ENCODE measurements at places on chromosomes 3 and 15.

GRCh38 chr15:77633913-77634265 is 1.2 kb upstream of the LINGO1 start:
- DNase-seq, result no peak

- DNase-seq, result no peak
Observed at GRCh38 chr3:28917895-28918475, 362.9 kb upstream of the RBMS3 start.

DNA sequence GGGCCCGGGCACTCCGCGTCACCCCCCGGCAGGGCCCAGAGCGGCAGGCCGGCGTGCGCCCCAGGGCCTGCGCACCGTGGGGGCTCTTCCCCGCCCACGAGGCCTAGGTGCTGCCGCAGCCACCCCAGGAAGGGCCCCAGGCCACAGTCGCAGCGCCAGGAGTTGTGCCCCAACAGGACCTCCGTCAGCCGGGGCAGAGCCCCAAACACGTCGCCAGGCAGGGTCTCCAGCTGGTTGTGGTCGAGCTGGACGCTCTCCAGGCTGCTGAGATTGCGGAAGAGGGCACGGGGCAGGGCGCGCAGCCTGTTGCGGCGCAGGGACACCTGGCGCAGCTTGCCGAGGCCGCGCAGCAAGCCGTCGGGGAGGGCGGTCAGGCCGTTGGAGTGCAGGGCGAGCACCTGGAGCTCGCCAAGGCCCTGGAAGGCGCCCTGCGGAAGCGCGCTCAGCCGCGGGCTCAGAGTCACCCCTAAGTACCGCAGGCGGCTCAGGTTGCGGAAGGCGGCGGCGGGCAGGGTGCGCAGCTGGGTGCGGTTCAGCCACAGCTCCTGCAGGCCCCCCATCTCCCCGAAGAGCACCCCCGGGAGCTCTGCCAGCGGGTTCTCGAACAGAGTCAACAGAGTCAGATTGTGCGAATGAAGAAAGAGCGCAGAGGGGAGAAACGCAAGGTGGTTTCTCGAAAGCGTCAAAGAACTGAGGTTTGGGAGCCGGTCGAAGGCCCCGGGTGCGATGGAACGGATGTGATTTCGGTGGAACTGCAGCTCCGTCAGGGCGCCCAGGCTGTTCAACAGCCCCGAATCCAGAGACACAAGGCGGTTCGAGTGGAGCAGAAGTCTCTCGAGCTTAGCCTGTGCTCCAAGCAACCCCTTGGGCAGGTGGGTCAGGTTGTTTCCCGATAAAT is 2.0 kb downstream of the GP5 start:
- DNase-seq, result peak; percentile 22

- DNase-seq, result no peak
Observed at GRCh38 chr3:127706785-127707351, 34.1 kb downstream of the ABTB1 start.

DNA sequence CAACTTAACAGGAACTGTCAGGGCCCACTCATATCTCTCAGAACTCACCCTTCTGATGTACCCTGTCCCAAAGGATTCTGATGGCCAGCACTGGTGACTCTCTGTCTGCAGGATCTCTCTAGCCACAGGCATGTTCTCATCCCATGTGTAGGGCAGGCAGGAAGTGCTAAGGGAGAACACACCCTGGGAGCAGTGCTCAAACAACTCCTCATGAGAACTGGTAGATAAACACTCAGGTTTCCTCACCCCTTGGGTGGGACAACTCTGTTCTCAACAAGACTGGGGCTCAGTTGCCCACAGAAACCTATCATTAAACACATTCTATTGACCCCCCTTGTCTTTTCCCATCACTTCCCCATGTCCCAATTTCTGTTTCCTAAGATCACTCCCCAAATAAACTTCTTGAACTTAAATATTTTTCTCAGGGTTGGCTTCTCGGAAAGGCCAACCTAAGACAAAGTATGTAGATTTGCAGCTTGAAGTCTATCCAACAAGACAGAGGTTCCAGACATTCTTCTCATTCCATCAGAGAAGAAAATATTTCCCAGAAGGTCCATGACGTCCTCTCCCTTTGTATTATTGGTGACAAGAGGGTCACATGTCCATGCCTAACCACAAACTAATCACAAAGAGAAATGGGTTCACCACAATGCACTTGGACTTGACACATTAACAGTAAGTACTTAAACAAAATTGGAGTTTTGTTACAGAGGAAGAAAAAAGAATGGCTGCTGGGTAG is 276.6 kb upstream of the GADL1 start:
- no peak for DNase-seq

- DNase-seq, result no peak
Observed at GRCh38 chr15:29465196-29465595, 195.6 kb upstream of the NSMCE3 start.

DNA sequence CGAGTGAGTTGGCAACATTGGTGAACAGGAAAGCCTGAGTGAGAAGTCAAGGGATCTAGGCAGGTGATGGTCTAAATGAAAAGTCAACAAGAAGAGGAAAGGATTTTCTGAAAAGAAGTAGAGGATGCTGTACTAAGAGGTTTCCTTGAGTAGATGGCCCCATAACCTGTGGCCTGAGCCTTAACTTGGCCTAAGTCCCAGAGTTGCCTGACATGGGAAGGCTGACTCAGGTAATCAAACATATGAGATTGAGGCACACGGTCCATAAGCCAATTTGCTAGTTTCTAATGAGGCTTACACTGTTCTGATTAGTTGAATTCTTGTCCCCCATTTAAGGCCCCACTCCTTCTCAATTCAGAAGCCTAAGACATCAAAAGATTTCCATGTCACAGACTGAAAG is 262.5 kb upstream of the LMCD1 start:
- DNase-seq, result no peak

GRCh38 chr3:147414390-147415138 is 5.4 kb downstream of the ZIC1 start:
- DNase-seq, result no peak

- DNase-seq, result no peak
Observed at GRCh38 chr3:97338375-97338774, 426.2 kb upstream of the ARL6 start.

- no peak for DNase-seq
Observed at GRCh38 chr15:58374147-58374546, 57.6 kb upstream of the LIPC start.

DNA sequence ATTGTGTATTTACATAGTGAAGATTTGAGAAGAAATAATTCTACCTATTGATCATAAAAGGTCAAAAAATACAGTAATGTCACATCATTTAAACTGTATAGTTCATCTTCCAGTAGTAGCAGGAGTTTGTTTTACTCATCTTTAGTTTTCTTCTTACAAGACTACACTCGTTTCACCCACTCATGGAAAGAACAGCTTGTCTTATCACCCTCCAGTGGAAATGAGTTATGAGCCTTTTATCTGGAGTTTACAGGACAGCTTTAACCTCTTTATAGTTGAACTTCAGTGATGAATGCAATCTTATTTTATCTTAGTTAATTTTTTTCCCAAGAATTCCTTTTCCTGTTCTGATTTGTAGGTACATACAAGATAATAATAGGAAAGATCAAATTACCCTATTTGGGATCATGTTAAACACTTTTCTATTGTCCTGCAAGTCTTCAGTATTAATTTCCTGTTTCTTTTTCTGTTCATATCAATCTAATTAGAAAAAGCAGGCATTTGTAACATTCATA is 36.8 kb downstream of the RBMS3 start:
- no peak for DNase-seq

- no peak for DNase-seq
Observed at GRCh38 chr3:194738254-194739093, 52.8 kb downstream of the FAM43A start.

DNA sequence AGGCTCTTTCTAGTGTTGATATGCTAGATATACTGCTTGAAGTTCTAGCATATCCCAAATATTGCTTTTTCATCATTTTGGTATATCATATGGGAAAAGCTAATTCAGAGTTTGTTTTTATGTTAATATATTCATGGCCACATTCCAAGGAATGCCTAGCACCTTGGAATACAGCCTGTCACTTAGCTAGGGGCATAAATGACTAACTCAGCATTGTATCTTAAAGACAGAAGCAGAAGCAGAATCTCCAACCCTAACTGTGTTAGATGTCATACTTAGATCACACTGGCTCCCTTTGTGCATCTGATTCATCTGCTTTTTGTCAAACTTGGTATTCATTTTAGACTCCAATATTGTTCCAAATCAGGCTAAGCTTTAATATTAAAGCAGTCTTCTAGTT is 130.8 kb upstream of the TSPAN3 start:
- no peak for DNase-seq

- no peak for DNase-seq
Observed at GRCh38 chr3:185984203-185984602, 46.4 kb upstream of the TRA2B start.

DNA sequence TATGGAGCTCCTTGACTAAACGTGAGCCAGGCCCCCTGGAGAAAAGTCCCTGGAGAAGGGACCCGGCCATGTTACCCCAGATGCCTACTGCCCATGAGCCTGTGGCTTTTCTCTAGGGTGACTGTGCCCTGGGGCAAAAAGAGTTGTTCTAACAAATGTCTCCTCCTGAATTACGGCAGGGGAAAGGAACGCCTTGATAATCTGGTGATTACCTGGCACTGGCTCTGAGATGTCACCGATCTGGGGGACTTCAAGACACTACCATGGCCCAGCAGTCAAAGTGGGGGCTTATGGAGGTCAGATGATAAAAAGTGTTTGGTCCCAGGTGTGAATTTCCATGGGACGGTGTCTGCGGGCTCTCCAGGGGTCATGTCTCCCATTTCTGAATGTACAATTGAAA is 140.7 kb downstream of the KLF13 start:
- DNase-seq, result no peak

- DNase-seq, result no peak
Observed at GRCh38 chr15:74220475-74221248, 15.5 kb upstream of the CCDC33 start.

- DNase-seq, result no peak
Observed at GRCh38 chr3:8767256-8767666, 2.2 kb downstream of the OXTR start.

DNA sequence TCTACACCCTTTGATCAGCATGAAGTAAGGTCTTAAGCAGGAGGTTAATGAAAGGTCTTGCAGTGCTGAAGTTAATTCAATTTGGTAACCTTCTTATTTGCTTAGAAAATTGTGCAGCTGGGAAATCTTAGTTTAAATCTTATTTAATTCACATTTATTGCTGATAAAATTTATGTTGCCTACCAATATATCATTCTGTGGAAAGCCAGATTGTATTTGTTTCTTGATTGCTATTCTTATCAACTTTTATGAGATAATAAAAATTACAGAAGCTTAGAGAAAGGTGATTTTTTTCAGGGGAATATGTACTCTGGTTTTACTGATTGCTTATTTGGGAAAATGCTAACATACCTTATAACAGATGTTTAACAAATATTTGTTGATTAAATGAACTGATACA is 64.0 kb upstream of the PAQR5 start:
- no peak for DNase-seq

DNA sequence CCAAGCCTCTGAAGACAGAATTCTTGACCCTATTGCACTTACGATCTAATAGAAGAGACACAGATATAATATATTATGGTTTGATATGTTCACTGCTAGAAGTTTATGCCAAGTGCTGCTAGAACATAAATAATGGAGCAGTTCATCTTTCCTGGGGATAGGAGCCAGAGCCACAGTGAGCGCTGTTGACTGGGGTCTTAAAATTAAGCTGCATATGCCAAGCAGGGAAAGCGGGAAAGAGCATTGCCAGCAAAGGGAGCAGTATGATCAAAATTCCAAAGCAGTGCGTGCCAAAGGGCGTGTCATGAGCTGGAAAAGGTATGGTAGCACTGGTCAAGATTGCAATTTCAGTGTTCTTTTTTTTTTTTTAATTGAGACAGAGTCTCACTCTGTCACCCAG is 49.1 kb upstream of the ABHD2 start:
- DNase-seq, result no peak

DNA sequence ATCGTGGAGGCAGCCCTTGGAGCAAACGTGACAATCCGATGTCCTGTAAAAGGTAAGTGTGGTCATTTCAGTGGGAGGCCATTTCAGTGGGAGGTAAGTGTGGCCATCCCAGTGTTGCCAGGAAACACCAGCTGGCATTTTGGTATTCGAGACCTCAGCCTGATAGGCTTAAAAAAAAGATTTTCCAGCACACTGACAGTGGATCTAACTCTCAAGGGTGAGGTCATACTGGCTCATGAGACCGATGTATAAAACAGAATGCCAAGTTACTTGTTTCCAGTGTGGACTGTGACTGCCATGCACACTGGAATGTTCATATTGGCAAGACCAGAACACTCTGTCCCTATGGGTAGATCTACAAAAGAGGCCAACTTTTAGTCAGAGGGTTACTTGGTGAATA is 244.4 kb upstream of the GOLGA6L4 start:
- no peak for DNase-seq

GRCh38 chr3:73661265-73661664 is 36.5 kb upstream of the PDZRN3 start:
- no peak for DNase-seq

- DNase-seq, result no peak
Observed at GRCh38 chr3:15797642-15798303, at the start of gene ANKRD28. TSS of gene ANKRD28 (minus strand) at chr3:15797979. CDS start at chr3:15796521, 1,458 bp downstream.

- no peak for DNase-seq
Observed at GRCh38 chr3:41000471-41000870, 198.8 kb upstream of the CTNNB1 start.

DNA sequence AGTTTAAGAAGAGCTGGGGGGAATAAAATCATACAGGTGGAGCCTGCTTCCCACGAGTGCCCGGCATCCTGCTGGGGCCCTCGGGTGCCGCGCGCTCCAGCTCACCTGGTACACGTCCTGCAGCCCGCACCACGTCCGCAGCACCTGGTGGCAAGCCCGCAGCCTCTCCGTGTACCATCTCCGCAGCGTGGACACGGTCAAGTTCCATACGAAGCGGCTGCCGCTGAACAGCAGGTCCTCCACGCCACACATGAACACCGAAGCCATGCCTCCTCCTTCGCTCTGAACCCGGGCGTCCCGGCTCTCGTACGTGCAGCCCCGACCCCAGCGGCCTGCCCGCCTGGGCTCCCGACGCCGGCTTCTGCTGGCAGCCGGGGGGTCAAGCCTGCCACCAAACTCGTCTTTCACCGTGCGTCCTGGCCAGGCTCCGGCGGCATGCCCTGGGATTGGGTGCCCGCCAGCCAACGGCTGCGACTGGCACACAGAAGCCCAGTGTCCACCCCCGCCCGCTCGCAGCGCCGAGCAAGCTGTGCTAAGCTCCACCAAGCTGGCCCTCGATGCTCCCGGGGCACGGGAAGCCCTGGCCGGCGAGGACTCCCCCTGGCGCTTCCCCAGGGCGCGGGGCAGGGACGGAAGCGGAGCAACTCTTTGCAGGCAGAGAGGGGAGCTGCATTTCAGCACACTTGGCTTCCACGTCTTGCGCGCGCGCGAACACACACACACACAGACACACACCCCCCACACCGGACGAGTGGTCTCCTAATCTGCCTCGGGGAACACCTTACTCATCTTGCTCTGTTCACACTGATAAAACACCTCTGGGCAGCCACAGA is at the start of gene FRMD4B:
Gene FRMD4B (minus strand): TSS at position 366 of the 833 bp plus-strand sequence. CDS start 99 bp downstream, at position 267.
- no peak for DNase-seq

GRCh38 chr15:98035577-98036010 is 75.1 kb downstream of the ARRDC4 start:
- DNase-seq, result no peak

GRCh38 chr3:1766384-1766783 is 332.3 kb upstream of the CNTN4 start:
- no peak for DNase-seq

Data from activated CD4-positive, alpha-beta T cell treated with anti-CD3 and anti-CD28 coated beads, Interleukin-2, amount 50 U/mL, for 4 hours (primary cell).